H9 (cell line): ENCODE measurements at places on chromosomes 4 and X.

GRCh38 chr4:133129237-133129636 is 19.9 kb upstream of the PCDH10 start:
- DNase-seq: no peak

GRCh38 chrX:54447461-54447860 is 7.3 kb downstream of the TSR2 start:
- peak; percentile 38 for DNase-seq

GRCh38 chr4:93896516-93896915 is 68.0 kb downstream of the ATOH1 start:
- DNase-seq: no peak

GRCh38 chr4:75087865-75088264 is 154.9 kb downstream of the PARM1 start:
- DNase-seq: no peak

- peak; percentile 43 for DNase-seq
These were observed at the start of gene EDNRA for GRCh38 chr4:147480891-147481576. Gene EDNRA (plus strand): TSS chr4:147481097. CDS start chr4:147485682, 4,585 bp downstream.

DNA sequence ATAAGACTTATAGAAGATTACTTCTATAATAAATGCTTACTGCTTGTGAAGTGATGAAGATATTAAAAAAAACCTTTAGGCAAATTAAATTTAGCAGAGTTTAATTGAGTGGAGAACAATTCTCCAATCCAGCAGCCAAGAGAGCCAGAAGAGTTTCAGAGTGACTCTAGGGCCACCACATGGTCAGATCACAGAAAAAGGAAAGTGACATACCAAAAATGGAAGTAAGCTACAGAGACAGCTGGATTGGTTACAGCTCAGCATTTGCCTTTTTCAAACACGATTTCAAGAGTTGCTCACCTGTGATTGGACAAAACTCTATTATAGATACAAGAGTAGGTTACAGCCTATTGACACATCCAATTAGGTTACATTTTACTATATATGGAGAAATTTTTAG is 79.0 kb upstream of the TRAM1L1 start:
- DNase-seq: no peak

DNA sequence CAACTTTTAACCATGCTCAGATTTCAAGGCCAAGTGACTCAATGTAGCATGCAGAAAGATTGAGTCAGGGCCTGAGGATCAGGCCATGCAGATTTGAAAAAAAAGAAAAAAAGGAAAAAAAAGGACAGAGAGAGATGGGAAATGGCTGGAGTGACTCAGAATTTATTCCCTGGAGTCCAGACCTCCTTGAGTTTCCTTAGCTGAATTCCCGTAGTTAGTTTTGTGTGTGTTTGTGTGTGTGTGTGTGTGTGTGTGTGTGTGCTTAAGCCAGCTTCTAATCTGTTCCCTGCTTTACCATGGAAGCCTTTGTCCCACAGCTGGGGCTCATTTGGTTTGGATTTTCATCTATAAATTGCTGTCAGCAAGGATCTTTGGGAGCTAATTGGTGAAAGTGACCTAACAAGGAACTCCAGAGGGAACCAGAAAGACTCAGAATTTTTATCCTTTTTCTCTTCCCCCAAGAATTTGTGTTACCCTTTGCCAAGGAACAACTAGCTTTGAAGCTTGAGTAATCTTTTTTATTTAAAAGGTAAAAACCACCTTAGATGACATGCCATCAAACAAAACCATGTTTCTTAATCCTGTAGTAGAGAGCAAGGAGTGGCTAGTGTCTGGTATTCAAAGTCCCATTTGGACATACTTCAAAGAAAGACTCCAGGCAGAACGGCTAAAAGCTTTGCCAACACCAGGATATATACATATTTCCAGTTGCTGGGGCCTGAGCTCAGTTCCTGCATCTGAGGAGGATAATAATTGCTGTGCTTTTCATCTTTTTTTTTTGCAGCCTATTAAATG is 109.0 kb upstream of the DDIT4L start:
- no peak for DNase-seq

DNA sequence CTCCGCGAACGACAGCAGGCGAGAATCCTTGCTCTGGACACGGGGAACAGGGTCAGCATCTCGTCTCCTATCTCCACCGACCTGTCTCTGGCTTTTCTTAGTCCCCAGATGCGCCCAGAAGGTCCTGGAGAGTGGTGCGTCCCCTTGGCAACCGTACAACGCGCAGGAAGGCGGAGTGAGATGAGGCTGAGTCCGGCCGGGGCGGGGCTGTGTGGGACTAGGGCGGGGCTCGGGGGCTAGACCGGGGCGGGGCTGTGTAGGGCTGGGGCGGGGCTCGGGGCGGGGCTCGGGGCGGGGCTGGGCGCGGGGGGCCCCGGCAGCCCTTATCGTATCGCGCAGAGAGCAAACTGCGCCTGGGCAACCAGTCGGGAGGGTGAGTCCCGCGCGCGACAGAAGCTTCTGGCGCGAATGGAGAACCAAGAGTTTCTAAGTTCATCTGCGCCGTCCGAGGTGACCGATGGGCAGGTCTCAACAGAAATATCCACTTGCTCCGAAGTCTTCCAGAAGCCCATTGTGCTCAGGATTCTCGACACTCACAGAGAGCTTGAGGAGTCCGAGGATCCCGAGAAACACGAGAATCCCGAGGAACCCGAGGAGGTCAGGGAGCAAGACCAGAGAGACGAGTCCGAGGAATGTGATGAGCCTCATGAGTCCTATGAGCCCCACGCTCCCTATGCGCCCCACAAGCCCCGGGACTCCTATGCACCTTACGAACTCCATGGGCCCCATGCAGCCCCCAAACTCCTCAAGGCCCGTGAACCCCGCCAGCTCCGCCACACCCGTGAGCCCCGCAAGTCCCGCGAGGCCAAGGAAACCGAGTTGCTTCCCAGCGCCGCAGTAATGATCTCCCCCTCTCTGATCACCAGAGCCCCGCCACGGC is 24.9 kb downstream of the ARL9 start:
- DNase-seq: peak; percentile 90

DNA sequence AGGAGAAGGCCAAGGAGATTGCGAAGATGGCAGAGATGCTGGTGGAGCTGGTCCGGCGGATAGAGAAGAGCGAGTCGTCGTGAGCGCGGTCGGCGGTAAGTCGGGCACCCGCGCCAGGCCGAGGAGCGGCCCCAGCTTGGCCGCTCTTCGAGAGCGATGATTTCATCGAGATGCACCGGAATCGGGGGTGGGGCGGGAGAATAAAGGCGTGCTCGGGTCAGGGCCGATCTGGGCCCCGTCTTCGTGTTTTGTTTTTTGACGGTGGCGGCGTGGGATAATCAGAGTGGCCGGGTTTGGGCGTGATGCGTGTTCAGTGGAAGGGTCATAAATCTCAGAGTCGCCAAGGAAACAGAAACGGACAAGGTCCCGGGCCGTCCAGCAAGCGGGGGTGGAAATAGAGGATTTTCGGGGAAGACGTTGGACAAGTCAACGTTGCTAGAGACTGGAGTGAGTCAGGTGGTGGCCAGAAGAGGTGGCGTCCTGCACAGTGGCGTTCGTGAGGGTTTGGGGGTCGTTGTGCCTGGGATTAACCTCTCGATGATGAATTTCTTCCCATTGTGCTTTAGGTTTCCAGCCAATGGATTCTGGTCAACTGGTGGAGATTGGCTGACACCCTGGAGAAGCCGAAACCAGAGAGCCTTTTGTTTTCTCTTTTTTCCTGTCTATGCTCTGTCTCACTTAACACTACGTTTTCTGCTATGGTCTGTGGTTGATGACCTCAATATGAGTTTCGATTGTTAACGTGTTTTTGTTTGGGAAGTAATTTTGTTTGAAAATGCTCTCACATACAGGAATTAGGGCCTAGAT is 882 bp downstream of the MRFAP1 start:
- DNase-seq: no peak

DNA sequence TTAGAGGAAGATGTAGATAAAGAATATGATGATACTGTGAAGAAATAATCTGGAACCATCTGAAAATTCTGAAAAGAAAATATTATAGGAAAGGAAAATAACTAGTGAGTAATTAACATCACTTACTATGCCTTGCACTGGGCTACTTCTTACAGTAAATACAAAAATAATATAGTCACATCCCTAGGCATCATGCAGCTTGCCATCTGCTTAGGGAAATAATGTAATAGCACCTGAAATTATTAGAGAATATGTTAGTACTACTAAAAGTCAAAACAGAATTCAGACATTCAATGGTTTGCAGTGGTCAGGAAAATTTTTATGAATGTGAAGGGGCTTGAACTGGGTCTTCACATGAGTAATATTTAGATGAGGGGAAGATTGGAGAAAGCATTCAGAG is 272.2 kb upstream of the EMCN start:
- no peak for DNase-seq

GRCh38 chrX:821327-822107 is 190.9 kb downstream of the SHOX start:
- no peak for DNase-seq
